ENCODE measurements at places on chromosomes 11 and 22. TPM values are rescaled to one million over a fixed set of nuclear protein-coding genes. Genes with fewer than 3 reads are reported as not detected.

DNA sequence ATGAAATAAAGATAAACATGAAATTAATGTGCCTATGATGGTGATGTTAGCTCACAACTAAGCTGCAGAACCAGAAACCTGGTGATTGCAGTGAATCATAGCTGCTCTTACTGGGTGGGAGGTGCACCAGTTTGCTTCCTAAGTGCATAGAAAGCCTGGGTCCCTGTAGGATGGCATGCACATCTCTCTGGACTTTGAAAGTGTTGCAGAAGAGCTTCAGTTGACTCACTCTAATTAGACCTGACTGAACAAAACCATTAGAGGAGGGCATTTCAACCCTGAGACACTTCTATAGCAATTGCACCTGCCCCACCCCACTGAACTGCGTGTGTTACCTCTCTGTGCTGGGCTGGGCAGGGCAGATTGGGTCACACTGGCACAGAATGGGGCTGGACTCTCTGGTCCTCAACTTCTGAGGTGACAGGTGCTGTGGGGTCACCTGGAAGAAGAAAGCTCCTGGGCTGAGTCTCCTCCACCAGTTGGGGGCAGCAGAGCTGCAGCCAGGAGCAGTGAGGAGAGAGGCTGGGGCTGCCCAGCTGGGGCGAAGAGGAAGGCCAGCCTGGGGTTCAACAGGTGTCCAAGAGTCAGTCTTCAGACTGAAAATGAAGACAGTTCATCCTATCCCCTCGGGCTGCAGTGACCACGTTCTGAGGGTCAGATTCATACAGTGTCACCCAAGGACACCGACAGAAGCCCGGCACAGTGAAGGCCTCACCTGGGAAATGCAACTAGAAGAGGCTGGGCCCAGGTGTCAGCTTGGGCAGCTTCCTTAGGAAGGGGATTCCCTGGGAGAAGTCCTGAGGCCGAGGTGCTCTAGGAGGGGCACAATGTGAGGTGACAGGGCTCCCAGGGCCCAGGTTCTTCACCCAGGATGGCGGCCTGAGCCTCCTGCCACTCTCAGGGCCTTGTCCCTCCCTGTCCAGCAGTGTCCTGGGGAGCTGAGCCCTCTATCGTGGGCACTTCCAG lies 58.1 kb downstream of the GGTLC2 start:
- no peak for DNase-seq

DNA sequence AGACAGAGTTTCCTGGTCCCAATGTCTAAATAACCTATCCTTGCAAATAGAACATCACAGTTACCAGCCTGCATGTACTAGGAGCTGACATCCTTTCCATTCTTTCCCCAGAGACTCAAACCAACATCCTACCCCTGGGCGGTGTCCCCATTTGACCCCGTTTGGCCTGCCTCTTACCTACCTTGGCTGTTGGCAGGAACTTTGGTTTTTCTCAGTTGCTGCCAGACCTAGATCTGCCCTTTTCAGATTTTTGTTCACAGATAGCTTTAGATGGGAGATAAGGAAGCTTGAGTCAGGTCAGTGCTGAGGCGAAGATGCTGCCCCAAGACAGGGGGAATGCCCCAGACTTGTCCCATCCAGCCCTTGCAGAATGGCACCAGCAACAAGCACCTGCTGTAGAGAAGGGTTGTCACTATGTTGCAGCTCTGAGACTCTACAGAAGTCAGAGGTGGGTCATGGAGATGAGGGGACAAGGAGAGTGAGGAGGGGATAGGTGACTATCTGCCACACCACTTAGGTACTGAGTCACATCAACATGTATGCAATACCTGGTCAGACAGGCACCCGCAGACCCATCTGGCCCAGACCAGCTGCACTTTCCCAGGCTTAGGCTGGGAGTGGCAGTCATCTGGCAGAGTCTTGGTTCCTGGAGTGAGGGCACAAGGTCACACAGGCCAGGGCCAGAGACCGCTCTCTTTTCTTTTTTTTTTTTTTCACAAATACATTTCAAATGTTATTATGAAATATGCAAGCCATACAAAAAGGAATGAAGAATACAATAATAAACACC lies 61.5 kb upstream of the POU2AF1 start:
- no peak for DNase-seq

- DNase-seq = no peak
These were observed 42.4 kb downstream of the PRR14L start for GRCh38 chr22:31707519-31707918.

DNA sequence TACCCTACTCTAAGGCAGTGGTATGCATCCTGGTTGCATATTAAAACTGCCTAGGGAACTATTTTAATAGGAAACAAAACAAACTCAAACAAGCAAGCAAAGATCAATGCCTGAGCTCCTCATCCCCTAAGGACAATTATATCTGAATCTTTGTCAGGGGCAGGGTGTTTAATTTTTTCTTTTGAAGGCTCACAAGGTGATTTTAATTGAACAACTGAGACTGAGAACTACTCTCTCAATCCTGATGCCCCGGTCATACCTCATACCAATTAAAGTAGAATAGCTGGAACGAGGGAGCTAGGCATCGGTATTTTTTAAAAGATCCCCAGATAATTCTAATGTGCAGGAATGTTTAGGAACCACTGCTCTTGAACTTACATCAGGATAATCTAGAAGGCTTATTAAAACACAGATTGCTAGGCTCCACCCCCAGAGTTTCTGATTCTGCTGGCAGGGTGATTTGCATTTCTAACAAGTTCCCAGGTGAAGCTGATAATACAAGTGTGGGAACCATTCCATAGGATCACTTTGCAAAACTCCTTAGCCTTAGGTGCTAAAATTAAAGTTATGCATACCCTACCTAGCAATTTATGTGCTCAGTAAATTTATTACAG lies 416.5 kb downstream of the GUCY1A2 start:
- DNase-seq = no peak

DNA sequence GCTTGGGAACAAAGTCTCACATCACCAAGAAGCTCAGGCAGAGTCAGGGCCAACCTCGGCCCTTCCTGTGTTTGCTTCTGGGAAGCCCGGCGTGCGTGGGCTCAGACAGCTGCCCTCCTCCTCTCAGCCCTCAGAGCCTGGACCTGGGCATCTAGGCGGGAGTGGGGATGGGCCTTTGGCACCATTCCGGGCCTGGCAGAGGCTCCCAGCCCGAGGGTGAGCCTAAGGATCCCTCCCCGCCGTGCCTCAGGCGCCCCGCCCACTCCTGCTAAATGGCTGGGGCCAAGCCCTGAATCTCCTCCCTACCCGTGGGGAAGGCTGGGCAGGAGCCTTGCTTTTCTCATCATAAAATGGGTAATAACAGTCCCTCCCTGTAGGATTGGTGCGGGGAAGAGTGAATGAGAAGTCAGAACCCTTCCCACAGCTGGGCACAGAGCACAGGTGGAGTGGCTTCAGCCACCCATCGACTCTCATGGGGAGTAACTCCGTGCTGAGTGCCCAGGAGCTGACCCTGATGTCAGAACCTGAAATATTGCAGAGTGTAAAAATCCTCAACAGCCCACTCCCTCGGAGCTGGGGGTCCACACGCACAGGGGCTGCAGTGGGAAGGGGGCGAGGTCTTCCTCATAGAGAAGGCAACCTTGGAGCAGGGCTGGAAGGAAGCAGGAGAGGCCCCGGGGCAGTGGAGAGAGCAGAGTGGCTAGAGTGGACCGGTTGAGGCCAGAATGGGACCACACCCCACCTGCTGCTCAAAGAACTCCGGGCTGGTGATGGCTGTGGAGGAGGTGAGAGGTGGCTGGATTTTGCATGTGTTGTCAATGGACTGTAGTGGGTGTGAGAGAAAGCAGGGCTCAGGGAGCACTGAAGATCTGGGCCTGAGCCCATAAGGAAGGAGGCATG lies 18.8 kb upstream of the CDKN1C start:
- no peak for DNase-seq

GRCh38 chr11:99695106-99695505 lies 674.4 kb downstream of the CNTN5 start:
- no peak for DNase-seq

DNA sequence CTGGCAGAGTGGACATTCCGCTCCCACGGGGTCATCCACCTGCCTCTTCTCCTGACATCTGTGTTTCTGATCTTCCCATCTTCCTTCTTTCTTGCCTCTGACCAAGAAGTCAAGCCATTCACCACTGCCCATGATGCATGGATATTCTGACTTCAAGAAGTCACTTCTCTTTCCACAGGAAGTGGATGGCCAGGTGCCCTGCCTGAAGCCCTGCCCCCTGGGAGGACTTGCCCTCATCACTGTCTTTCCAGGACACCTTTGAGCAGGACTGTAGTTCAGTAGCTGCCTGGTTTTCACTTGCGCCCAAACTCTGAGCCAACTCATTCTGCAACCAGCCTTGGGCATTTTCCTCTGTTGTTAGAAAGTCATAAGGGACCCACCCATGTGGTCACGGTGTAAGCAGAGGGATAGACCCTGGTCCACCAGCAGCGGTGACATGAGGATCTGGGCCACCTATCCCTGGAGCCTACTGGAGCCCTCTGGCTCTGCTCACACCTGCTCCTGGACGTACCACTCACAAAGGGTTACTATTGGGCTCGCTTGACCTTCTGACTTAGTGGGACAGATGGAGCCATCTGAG lies 6.9 kb downstream of the CYTH4 start:
- no peak for DNase-seq

NEFH gene
- polyA plus RNA-seq = 4.1 TPM

DNA sequence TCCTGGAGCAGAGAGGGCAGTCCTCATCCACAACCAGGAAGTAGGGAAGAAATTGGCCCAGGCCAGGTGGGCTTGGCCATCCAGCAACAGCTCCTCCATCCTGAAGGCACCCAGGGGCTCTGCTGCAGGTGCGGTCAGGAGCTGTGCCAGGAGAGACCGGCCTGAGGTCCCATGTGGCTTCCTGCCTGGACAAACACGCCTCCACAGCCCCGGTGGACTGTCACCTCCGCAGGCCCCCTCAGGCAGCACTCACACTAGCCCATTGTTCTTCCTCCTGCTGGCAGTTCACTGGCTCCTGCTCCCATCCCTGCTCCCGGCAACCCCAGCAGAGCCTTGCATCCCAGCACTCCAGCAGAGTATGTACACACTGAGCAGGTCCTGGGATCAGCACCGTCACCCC lies 16.0 kb upstream of the POU2AF1 start:
- DNase-seq = no peak
